Pulmonary artery endothelial cell (primary cell): ENCODE measurements at places on chromosomes 2 and 18. TPM values are rescaled to one million over a fixed set of nuclear protein-coding genes. Genes with fewer than 3 reads are reported as not detected.

DNA sequence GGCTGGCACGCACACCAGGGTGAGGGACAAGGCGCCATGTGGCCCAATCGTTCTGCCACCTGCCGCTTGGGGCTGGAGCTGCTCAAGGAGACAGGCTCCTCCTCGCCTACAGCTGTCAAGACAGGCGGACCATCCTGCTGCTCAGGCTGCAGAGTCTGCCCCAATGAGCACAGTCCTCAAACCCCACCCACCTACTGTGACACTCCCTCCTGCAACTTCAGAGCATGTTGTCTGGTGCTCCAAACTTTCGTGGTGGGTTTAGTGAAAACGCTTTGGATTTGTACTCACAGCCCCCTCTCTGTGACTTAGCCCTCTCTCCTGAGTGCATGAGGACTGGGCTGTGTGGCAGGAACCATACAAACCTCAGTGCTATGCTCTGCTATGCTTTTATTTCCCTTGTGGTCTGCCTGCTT, 23.2 kb upstream of the SLC35F6 start:
- no peak for DNase-seq

GRCh38 chr2:165410276-165410675, 59.2 kb upstream of the CSRNP3 start:
- no peak for DNase-seq

The ARHGEF4 gene
- total RNA-seq: 0.14 TPM in 1 of 2 replicates, not detected in the other

DNA sequence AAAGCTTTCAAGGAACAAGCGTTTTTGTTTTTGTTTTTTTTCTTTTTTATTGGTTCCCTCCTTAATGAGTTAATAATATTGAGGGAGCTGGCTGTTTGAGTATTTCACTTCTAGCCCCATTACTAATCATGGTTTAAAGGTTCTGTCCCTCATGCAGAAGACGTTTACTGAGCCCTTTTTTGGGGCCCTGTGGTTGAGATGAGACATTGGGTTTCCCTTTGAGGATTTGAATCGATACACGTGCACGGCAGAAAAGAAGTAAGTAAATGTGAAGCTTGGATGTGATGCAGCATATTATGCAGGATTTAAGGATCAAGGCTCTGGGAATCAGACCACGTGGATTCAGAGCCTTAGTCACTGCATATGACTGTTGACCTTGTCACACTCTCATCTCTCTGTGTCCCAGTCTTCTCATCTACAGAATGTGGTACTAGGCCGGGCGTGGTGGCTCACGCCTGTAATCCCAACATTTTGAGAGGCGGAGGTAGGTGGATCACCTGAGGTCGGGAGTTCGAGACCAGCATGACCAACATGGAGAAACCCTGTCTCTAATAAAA, 1.0 kb upstream of the CHST10 start:
- no peak for DNase-seq

DNA sequence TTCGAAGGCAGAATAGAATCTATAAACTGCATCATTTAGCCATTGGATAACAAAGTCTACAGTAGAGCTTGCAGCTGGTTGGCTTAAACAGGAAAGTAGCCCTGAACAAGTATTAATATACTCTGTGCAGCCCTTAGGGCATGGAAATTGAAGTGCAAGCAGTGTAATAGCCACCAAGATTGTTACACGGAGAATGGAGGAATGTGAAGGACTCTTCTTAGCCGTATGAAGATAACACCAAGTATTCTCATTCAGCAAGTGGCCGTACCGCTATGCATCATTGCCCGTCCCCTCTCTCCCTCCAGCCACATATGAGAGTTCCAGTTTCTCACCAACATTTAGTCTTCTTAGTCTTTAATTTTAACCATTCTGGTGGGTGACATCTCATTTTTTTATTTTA, 40.5 kb downstream of the ANKRD12 start:
- DNase-seq: no peak

The INHA gene
- not detected in 2 replicates for total RNA-seq

GRCh38 chr18:35618289-35618688, 36.7 kb downstream of the GALNT1 start:
- DNase-seq: no peak

The AQP4 gene
- total RNA-seq: not detected in 2 replicates

DNA sequence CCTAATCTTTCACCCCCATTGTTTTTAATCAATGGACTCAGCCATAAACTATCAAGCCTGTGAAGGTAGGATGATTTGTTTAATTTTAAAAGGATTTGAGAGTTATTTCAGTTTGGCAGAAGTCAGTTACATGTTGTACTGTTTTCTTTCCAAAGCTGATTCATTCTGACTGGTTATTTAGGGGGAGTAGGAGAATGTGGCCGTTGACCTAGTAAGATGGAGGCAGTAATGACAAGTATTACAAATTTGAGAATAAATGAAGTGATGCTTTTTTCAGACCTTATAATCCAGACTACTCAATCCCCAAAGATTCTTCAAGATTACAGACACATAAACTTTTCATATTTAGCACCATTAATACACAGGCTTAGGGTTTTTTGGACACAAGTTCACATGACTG, 4.3 kb downstream of the EPHA4 start:
- no peak for DNase-seq
